Kidney (tissue), 22 donors: ENCODE measurements at places on chromosomes 7 and 10. TPM values are rescaled to one million over a fixed set of nuclear protein-coding genes. Genes with fewer than 3 reads are reported as not detected.
A peak's percentile ranks its signal among the peaks of the same experiment; 100 is the strongest.

DNA sequence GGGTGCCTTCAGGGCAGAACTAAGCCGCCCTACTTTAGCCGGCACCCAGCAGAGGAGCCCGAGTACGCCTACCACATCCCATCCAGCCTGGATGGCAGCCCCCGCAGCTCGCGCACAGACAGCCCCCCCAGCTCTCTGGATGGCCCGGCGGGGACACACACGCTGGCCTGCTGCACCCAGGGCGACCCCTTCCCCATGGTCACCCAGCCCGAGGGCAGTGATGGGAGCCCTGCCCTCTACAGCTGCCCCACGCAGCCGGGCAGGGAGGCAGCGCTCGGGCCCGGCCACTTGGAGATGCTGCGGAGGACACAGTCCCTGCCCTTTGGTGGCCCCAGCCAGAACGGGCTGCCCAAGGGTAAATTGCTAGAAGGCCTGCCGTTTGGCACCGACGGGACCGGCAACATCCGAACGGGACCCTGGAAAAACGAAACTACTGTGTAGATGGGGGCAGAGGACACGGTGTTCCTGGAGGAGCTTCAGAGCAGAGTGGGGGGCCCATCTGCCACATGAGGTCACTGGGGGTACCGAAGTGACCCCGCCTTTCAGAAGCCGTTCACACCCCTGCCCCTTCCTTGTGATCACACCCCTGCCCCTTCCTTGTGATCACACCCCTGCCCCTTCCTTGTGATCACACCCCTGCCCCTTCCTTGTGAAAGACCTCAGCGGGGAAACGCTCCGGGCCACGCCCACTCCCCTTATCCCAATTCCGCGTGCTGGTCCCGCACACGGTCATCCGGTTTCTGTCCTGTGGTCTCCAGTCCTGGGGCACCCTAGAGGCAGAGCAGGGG lies 30.8 kb upstream of the KNDC1 start:
- no peak overlapping the region for H3K4me3 ChIP-seq
- peak; percentile 64 for DNase-seq
- no peaks in the 10 kb centered on the region for H3K27me3 ChIP-seq
- H3K27ac ChIP-seq, result no peak overlapping the region

DNA sequence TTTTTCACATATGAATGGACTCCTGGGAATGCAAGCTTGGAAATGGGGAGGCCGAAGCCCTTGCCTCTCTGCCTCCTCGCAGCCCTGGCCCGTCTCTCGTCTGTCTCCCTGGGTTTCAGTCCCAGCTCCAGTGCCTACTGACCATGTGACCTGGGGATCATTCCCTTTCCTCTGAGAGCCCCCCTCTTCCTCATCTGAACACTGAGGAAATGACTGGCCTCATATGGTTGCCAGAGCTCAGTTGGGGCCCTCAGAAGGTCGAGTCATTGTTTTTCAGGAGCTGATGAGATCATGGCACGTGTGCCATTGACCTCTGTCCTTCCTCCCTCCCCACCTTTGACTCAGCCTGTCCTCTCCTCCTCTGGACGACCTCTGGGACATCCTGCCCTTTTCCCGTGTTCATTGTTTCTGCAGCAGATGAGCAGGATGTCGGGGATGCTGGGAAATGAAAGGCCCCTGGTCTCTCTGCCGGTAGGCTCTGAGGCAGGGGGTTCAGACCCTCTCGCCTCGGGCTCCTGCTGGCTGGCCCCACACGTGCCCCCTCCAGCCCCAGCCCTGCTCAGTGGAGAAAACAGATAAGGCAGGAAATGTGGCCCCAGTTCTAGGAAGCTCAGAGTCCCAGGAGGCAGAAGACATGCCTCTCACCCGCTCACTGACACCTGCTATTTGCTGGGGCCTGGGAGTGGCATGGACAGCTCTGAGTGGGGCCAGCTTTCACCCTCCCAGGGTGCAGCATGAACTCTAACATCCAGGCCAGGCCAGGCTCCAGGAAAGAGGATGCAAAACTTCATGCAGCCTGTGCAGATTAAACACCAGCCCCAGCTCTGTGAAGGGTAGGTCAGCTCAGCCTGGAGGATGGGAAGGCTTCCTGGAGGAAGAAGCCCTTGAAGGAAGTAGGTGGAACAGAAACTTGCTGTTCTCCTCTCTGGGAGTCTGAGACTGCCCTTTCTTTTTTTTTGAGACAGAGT lies 8.3 kb upstream of the PPP1R35 start:
- H3K4me3 ChIP-seq, result no peak overlapping the region
- H3K27me3 ChIP-seq, result no peaks in the 10 kb centered on the region
- peak; percentile 48 for DNase-seq
- no peaks in the 10 kb centered on the region for H3K4me1 ChIP-seq
- peak overlapping the region; percentile 68 for H3K27ac ChIP-seq

DNA sequence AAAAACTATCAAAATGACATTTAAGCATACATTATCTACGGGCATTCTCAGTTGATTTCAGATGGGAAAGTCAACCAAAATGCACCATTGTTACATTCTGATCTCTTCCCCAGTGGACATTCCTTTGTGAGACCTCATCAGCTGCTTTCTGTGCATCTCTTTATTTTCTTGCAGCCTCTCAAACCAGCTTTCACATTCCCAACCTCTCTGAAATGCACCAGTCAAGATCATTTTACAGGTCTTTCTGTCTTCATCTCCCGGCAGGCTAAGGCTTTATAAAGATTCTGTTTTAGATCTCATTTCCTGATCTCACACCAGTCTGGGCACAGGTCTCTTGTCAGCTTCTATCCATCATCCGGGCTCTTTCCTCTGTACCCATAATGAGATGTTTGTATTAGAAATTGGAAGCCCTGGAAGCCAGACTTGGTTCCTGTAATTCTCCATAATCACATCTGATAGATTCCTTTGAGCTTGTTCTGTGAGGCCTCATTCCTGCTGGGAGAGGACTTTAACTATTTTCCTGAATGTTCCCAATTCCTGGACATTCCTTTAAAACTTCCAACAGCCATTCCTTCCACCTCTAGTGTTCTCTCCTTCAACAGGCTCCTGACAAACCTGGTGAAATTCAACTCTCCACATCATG lies 44.3 kb upstream of the ARL4A start:
- H3K27ac ChIP-seq, result peak overlapping the region; percentile 9
- H3K36me3 ChIP-seq, result peaks cover 4% of the 10 kb centered on the region
- H3K4me3 ChIP-seq, result no peak overlapping the region
- no peaks in the 10 kb centered on the region for H3K4me1 ChIP-seq
- DNase-seq, result no peak

- H3K27ac ChIP-seq, result no peak overlapping the region
- no peaks in the 10 kb centered on the region for H3K36me3 ChIP-seq
- DNase-seq, result no peak
- no peaks in the 10 kb centered on the region for H3K4me1 ChIP-seq
Observed at GRCh38 chr7:145175366-145175765, 339.5 kb upstream of the TPK1 start.

DNA sequence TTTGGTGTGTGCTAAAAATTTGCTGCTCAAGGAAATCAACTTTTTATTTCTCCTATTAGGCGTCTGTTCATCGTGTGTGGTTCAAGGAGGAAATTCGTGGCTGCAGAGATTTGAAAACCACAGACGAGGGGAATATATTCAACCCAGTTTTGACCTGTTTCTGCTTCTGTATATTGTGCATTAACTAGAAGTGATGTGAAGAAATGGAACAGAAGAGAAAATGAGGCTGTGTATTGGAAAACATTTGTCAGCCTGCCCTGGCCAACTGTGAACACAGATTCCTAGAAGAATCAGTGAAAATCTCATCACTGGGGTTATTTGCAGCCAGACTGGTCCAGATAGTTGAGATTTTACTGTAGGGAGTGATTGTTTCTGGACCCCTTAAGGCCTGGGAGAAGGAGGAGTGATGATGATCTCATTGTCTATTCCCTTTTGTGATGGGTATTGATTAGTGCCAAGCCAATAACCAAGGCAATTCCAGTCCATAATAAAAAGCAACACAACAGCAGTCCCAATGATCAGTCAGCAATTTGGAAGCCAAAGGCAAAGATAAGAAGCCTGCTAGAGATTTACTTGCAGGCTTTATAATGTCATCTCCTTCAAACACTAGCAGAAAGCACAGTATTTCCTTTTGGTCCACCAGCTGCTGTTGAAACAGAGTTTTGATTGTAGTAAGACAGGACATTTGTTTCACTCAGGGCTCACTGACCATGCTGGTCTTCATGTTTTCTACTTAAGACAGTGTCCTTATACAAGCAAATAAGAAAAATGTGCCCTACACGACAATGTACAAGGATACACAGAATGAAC lies 339.4 kb downstream of the PRPF18 start:
- no peaks in the 10 kb centered on the region for H3K27me3 ChIP-seq
- H3K4me1 ChIP-seq, result no peaks in the 10 kb centered on the region
- DNase-seq, result no peak
- H3K4me3 ChIP-seq, result no peak overlapping the region

GRCh38 chr7:80815733-80816132 lies 103.1 kb downstream of the SEMA3C start:
- no peaks in the 10 kb centered on the region for H3K36me3 ChIP-seq
- H3K27ac ChIP-seq, result no peak overlapping the region

- DNase-seq, result no peak
- no peak overlapping the region for H3K4me3 ChIP-seq
- no peaks in the 10 kb centered on the region for H3K36me3 ChIP-seq
- no peaks in the 10 kb centered on the region for H3K4me1 ChIP-seq
- H3K27ac ChIP-seq, result no peak overlapping the region
Observed at GRCh38 chr7:83270407-83270806, 107.7 kb upstream of the PCLO start.

DNA sequence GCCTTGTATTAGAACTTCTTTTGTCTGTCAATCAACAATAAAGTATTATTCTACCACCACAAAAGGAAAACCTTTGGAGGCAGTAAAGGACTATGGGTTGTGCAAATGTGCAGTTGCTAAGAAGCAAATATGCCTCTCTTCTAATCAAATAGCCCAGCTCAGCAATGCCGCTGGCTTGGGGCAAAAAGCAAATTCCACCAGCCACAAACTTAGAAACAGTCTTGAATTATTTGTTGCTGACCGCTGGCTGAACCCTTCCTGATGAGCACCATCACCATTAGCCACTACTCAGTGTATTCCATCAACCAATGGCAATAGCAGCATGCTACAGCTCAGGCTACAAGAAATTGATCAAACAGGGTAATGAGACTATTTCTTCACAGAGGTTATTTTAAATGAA lies 51.0 kb downstream of the SKAP2 start:
- H3K36me3 ChIP-seq, result no peaks in the 10 kb centered on the region
- no peak overlapping the region for H3K27ac ChIP-seq
- DNase-seq, result peak; percentile 64
- H3K4me1 ChIP-seq, result no peaks in the 10 kb centered on the region
- H3K4me3 ChIP-seq, result no peak overlapping the region

DNA sequence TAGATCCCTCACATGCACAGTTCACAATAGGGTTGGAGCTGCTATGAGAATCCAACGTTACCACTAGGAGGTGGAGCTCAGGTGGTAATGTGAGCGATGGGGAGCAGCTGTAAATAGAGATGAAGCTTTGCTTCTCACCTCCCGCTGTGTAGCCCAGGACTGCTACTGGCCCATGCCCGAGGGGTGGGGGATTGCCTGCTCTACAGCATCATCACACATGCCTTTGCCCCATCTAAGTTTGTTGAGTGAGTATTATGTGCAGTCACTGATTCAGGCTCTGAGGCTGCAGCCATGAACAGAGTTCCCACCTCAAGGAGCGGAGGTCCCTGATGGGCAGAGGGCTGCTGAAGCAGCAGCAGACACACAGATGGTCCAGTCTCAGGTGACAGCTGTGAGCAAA lies 94.1 kb downstream of the CHST15 start:
- no peaks in the 10 kb centered on the region for H3K27me3 ChIP-seq
- no peak overlapping the region for H3K4me3 ChIP-seq
- no peak overlapping the region for H3K27ac ChIP-seq
- H3K36me3 ChIP-seq, result no peaks in the 10 kb centered on the region
- no peak for DNase-seq

DNA sequence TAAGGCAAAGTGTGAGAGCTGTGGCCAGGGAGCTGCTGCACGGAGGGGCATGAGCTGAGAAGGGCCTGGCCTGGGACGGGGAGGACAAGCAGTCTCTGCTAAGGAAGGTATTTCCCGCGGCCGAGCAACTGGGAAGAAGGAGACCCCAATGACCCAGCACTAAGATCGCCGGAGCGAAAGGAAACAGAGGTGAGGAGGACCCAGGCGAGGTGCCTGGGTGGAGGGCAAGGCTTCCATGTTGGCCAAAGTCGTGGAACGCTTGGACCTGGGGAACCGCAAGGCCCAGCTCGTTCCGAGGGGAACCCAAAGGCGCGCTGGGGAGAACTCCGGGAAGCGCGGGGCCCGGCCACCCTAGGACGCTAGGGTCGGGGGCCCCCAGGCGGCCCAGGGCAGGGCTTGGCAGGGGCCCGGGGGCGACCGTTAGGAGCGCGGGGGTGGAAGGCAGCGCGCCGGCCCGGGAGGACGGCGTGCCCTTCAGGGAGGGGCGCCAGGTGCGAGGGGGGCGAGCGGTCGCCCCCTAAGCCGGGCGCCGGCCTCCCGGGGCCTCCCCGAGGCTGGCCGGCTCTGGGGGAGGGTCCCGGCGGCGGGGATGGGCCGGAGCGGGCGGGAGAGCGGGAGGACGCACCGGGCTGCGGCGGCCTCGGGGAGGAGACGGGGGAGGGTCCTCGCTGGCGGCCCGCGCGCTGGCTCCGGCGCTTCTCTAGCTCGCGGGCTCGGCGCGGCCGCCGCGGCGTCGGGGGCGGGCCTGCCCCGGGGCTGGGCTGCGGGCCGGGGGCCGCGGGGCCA lies 545 bp downstream of the GIGYF1 start:
- no peaks in the 10 kb centered on the region for H3K27me3 ChIP-seq
- peaks cover 23% of the 10 kb centered on the region for H3K4me1 ChIP-seq
- peak overlapping the region; percentile 74 for H3K4me3 ChIP-seq
- H3K36me3 ChIP-seq, result no peaks in the 10 kb centered on the region
- DNase-seq, result no peak
- H3K27ac ChIP-seq, result peak overlapping the region; percentile 57

DNA sequence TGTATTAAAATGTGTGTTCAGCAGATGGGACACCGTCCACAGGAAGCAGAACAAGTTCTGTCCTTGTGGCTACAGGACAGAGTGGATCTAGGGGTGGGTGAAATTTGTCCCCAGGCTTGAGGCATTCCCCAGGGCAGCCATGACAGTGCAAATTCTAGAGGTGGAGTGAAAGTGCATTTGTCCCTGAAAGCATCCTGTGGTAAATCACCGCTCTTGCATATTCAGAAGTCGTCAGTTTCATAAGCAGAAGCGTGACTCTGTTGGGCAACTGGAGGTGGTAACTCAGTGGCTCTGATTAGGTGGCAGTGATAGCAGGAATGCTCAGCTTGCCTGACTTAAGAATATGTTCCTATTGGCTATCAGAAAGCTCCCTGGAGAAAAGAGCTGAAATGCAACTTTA lies 96.6 kb downstream of the SNX10 start:
- no peaks in the 10 kb centered on the region for H3K4me1 ChIP-seq
- DNase-seq, result no peak
- H3K4me3 ChIP-seq, result no peak overlapping the region
- H3K36me3 ChIP-seq, result no peaks in the 10 kb centered on the region
- H3K27ac ChIP-seq, result no peak overlapping the region

GRCh38 chr7:99040104-99040958 lies 103.6 kb downstream of the SMURF1 start:
- H3K4me3 ChIP-seq, result no peak overlapping the region
- no peaks in the 10 kb centered on the region for H3K27me3 ChIP-seq

Gene WNT8B
- not detected for total RNA-seq

Gene GIMAP4
- 61.4 TPM for total RNA-seq

Gene ASAH2
- 1.3 TPM for total RNA-seq

Gene SPACDR
- total RNA-seq, result 0.54 TPM

Gene FAM204A
- total RNA-seq, result 70.6 TPM
